ENCODE measurements at places on chromosomes 4 and X.

GRCh38 chrX:106608016-106608415 is 3.8 kb upstream of the RADX start:
- DNase-seq: no peak

DNA sequence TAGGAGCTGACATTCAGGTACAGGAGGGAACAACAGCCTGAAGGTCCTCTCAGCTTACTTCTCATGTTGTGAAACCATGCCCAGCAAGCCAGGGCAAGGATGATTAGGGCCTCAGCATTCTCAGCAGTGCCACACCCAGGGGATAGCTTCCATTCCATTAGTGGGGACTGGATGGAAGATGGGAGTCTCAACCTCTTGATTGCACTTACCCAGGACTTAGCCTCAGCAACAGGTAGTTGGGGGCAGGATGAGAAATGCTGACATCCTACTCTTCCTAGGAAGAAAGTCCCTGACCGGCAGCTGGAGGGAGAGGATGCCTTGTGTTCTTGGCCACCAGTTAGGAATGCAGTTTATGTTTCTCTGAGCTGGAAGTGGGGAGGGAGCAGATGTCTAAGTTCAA is 8.8 kb upstream of the BEX3 start:
- DNase-seq: no peak

- no peak for DNase-seq
These were observed 223.0 kb upstream of the ZIC3 start for GRCh38 chrX:137342969-137343368.

- no peak for DNase-seq
These were observed 227.1 kb upstream of the JADE1 start for GRCh38 chr4:128582427-128582870.

DNA sequence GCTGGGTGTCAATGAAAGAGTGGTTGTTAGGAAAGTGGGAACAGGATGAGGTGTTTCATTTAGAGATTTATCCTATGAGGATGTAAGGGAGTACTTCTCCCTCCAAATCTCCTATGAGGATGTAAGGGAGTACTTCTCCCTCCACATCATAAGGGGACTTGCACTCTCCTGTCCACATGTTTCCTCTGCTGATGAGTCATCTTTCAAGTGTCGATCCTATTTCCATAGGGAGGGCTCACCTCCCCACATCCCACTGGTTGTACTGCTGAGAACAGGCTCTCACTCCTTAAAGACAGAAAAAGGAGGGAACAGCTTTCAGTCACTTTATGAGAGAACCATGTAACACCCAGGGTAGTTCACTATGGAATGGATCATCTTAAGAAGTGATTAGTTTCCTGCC is 65.0 kb downstream of the INPP4B start:
- DNase-seq: no peak

GRCh38 chr4:173765751-173766150 is 235.7 kb upstream of the HAND2 start:
- no peak for DNase-seq

DNA sequence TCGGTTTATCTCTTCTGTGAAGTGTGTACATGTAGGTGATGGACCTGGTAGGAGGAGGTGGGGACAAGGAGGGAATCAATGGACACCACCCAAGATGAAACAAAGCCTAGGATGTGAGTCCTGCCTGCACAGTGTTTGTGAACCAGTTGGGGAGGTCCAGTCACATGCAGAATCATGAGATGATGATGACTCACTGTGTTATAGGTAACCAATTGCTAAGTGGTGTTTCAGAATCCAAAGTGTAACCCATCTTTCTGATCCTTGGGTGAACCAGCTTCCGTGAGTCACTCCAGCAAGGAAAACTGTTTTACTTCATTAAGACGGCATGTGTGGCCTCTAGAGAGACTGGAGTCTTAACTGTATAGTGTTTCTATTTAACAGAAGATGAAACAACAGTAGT is 57.9 kb upstream of the HPF1 start:
- no peak for DNase-seq

DNA sequence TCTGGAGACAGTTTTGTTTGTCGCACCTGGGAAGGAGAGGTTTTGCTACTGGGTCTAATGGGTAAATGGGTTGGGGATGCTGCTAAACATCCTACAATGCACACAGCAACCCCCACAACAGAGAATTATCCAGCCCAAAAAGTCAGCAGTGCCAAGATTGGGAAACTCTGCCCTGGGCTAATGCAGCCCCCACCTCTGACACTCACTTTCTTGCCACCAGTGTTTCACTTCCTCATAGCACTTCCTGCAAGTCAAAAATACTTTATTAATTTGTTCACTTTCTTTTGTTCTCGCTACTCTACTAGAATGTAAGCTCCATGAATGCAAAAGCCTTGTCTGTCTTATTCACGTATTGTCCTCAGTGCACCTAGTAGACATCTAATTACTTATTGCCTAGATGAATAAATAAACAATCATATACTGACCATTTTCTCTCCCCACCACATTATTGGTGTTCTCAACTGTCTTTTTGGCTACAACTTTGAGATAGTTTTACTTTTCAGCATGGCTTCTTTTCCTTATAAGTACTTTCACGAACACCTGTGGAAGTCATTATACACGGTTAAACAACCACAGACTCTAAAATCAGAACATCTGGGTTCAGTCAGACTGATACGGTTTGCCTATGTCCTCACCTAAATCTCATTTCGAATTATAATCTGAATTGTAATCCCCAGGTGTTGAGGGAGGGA is 82.0 kb upstream of the PITX2 start:
- DNase-seq: no peak

DNA sequence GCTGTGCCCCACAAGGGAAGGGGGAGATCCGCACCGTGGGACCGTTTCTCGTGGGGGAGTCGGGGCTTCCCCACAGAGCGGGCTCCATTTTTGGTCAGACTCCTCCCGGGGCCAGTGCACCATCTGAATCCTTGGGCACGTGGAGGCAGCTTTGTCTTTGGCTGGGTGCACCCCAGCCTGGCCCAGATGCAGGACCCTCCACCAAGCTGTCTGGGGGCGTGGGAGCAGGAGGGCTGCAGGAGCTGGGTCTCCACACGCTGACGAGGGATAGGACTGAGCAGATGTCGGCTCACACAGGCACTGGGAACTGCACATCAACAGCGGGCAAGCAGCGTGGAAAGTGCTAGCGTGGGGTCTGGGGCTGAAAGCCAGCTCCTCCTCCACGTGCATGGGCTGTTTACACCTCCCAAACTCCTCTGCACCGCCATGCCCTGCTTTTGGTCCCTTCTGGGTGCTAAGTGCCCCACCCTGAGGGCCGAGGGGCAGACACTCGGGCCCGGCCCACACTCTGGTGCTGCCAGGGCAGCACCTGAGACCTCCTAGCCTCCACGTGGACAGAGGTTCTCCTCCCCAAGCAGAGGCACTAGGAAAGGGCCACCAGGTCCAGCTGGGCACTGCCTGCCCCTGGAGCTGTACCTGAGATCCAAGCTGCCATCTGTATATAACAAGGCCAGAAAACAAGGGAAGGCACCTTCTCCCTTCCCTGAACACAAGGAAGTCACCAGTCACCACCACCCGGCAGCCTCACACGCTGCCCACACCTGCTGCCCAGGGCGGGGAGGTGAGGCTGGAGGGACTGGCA is 13.8 kb downstream of the DGKQ start:
- no peak for DNase-seq

- DNase-seq: no peak
These were observed 30.6 kb downstream of the ANXA5 start for GRCh38 chr4:121666091-121666679.

GRCh38 chrX:72025236-72025770 is 106.4 kb downstream of the RTL5 start:
- no peak for DNase-seq

GRCh38 chr4:56463711-56464110 is 3.7 kb upstream of the SRP72 start:
- DNase-seq: no peak

DNA sequence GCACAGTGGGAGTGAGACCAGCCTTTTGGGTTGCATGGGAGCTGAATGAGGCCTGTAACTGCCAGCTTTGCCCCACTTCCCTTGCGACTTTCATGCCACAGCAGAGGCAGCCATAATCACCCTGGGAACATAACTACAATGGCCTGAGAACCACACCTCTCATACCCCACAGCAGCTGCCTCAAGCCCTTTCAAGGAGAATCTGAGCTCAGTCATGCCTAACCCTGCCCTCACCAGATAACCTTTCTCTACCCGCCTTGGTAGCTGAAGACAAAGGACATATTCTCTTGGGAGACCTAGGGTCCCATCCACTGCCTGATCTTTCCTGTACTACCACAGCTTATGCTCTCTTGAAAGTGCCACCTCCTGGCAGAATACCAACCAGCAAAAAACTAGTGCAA is 599.9 kb upstream of the IGFBP7 start:
- DNase-seq: no peak

DNA sequence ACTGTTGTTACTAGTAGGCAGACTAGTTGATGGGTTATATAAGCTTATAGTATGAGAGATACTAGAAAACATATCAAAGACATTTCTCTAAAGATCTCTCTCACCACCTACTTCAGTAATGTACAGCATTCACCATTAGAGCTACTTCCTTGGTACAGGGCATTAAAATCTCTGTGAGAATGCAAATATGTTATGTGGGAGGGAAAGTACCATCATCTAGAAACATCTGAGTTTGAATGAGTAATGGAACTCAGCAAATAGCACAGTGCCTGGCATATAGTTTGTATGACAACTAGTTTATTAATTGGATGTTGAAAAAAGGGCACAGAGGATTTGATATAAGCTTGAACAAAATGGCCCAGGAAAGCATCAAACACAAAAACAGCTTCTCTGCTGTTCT is 211.1 kb downstream of the GLUD2 start:
- DNase-seq: no peak

DNA sequence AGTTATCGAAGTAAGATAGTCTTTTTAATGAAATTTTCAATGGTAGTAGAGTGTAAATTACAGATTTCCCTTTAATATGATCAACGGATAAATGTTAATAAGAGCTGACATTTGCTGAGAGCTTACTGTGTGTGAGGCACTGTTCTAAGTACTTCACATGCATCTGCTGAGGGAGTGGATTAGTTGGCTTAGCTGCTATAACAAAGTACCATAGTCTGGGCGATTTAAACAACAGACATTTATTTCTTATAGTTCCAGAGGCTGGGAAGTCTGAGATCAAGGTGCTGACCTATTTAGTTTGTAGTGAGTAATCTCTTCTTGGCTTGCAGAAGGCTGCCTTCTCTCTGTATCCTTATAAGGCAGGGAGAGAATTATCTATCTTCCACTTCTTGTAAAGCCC is 174.3 kb downstream of the CEP135 start:
- DNase-seq: no peak
